ENCODE measurements at places on chromosomes 1 and 21.

GRCh38 chr1:205971082-205971481 is 27.8 kb upstream of the SLC26A9 start:
- no peak for DNase-seq

GRCh38 chr1:234639961-234640360 is 30.0 kb upstream of the IRF2BP2 start:
- DNase-seq, result peak; percentile 42

DNA sequence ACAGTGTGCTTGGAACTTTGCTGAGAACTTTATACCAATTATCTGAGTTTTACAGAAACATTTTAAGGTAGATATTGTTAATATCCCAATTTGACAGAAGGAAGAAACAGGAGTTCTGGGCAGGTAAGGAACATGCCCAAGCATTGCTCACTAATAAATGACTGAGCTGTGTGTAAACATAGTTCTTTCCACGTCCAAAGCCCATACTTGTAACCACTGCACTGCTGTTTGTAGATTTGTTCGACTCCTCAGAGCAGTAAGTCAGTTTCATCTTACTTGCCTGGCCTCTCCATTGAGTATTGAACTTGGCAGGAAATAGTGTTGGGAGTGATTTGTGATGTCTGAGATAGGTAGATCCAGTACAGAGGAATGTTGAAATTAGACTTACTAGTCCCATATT is 335.1 kb downstream of the KIF26B start:
- no peak for DNase-seq

DNA sequence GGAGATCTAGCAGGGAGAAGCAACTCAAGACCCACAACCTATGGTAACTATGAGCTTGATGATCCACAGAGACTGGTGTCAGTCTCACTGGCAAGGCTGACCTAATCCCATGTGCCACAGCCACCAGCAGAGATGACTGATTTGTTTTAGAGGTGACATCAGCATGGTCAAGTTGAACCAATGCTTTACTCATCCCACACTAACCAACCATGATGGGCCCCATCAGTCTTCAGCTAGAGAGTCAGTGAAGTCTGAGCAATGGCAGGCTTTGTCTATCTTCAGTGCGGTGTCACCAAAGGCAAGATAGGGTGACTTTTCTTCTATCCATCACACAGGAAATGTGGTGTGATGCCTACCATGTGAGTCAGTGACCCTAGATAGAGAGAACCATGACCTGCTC is 1470.7 kb downstream of the NCAM2 start:
- no peak for DNase-seq

DNA sequence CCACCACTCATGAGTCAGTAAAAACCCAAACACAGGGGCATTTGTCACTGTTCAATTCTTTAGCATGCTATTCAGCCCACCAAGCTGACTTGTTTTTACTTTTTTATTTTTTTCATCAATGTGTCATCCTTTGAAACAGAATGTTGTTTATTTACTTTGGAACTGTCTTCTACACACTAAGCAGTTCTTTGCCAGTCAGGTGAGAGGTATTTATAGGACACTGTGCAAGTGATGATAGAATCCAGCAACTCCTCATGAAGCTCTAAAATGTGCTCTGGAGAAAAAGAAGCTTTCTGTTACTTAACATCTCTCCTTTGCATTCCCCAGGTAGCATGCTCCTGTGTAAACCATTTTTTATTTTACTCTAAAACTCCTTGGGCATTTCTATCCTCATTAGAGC is 582.0 kb upstream of the TMPRSS15 start:
- DNase-seq, result no peak

DNA sequence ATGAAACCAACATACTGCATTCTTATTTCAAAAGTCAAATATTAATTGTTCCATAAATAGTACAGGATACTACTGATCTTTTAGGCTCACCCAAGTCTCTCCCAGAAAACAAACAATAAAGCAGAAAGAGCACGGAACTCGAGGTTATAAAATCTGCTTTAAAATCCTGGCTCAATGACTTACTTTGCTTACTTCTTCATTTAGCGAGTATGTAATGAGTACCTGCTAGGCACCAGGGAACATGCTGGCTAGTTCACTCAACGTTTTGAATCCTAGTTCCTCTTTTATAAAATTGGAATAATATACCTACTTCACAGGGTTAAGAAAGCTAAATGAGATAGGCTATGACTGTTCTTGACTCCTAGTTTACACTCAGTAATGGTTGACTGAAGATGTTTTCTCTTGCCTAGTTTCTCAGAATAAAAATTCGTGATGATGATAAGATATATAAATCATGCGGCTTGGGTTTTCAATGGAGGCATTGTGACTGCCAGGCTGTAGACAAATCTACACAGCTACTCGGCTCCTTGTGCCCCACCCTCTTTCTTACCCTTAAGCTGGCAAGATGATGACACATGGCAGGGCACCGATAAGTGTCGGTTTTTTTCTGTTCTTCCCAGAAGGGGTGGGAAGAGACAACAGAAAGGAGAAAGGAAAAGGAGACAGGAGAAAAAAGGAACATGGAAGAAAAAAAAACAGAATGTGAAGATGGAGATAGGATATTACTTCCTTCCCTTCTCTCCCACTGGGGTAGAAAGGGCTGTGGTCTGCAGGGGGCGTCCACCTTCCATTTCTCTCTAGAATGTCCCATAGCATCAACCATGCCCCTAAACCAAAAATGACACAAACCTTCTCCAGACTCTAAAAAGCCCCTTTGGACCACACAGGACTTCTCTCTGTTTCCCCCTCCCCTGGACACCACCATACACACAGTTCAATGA is 507.1 kb downstream of the SMYD3 start:
- peak; percentile 64 for DNase-seq

DNA sequence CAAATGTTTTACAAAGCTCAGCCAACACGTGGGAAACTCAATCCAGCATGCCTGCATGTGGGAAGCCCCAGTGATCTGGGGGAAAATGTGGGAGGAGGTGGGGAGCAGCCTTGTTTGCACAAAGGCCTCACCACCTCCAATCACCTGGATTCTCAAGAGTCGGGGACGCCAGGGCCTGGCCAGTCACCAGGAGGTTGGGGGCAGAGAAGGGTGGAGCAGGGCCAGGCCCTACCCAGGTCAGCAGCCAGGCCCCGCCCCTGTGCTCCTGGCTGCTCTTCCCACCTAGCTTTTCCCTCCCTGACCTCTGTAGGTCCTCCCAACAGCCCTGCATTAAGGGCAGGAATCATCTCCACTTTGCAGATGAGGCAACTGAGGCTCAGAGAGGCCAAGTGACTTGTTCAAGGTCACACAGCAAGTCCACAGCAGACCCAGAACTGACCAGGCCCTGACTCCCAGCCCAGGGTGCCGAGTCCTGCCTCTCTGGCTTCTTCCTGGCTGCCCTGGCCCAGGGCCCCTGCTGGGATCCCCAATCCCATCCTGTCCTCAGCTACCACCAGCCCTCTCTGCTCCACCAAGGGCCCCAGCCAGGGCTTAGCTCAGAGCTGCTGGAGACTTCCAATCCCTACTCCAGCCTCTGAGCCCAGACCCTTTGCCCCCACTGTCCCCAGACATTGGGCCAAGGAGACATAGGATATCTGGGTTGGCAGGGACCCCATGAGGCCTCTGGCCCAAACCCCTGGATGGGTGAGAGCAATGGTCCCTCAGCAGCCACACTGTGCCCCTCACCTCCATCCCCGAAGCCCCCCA is 508.6 kb downstream of the PTPRU start:
- DNase-seq, result no peak

All from COLO829 (cell line).